ENCODE measurements at places on chromosomes 16 and 17.

GRCh38 chr16:64412578-64413280, 709.1 kb downstream of the CDH11 start:
- no peak for DNase-seq

DNA sequence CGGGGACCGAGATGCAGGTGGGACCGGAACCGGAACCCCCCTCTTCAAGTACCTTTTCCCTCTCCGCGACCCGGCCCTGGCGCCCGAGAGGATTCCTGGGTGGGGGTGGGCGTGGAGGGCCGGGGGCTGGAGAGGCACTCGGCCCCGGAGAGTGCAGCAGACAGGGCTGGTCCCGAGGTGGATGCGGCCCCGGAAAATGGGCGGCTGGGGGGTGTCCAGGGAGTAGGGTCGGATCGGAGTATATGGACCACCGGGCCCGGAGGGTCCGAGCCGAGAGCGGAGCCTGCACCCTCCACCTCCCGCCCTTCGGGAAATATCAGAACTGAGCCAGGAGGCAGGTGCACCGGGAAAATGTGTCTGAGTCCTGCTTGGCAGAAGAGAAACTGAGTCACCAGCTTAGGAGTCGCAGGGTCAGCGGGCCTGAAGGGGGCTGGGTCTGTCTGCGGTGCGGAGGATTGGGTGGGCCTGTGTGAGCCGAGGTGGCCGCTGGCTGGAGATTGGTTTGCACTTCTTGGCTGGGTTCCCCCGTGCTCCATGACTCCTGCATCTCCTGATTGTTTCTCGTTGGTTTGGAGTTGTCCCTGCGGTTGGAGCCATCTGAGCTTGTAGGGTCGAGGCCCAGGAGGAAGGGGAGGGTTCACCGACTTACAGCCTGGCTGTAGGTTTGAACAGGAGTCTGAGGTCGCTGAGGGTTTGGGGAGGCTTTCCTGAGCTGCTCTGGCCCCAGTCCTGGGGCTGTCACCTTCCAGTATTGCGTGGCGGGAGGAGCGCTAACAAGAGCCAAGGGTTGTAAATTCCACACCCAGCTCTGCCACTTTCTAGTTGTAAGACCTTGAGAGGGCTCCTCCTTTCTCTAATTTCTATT, 518 bp downstream of the SH2B1 start:
- no peak for DNase-seq

GRCh38 chr17:68249354-68249765, 1.5 kb downstream of the AMZ2 start:
- no peak for DNase-seq

DNA sequence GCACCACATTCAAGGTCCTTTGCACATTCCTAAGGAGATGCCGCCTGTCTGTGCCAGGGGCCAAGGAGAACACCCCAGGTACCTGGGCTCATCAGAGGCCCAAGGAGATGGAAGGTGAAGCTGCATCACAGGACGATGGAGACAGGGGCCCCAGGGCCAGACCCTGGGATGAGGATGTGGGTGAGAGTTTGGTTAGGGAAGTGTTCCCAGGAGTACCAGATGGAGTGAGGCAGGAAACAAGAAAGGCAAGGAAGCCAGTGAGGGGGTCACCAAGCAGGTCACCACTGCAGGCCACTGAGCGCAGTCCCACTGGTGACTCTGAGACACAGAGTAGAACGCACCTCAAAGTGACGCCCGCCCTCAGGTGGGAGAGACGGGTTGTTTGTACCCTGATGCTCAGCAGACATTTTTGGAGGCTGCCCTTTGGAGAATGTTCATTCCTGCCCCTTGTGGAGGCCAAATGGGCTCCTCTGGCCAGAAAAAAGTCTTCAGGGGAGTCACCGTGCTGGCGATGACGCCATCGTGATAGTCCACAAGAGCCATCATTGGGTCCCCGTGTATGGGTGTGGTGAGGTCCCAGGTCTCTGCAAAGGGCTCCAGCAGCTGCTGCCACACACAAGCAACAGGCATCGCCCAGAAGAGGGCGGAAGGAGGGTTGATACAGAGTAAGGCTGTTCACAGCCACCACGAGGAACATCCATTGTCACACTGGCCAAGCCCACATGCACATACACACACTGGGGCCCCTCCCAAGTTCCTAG, 57.5 kb downstream of the BEAN1 start:
- no peak for DNase-seq

DNA sequence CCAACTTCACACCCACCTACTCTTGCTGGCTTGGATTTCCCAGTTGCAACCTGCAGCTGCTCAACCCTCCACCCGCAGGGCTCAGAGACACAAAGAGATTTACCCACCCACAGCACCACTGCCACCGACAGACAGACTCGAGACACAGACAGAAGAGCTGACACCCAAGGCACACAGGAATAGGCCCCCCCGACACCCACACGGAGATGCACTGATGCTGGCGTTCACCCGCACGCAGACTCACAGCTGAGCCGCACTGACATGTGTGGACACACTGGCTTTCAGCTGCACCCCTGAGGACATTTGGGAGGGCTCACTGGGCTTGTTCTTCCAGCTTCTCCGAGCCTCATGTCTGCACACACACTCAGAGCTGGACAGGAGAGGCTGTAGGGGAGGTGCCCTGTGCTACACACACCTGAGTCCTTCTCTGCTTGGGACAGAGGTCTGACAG, 8.2 kb downstream of the STX1B start:
- no peak for DNase-seq

- peak; percentile 70 for DNase-seq
Measured at GRCh38 chr17:10618202-10618635, 38.9 kb downstream of the MYH3 start.

DNA sequence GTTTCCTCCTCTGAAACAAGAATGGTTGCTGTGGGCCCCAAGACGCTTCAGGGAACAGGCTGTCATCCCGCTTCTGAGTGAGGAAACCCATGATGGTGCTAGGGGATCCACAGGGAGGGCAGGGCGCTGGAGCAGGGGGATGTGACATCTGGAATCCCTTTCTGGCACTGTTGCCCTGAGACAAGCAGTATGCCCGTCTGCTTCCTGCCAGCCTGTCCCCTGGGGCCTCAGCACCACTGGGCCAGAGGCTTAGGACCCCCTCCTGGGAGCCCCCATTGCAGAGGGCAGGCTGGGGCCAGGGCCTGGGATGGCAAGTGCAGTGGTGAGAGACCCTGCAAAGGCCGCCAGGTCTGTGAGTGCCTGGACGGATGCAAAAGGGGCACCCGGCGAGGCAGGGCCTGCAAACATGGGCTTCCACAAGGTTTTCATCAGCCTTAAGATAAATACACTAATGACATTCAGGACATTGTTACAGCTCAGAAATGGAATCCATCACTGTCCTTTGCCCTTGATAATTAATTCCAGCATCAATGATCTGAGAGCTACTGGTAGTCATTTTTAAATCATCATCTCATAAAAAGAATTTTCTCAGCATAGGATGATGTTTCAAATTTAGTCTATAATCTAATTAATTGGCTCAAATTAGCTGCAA, 51.6 kb downstream of the PRMT7 start:
- no peak for DNase-seq
